Mesendoderm (in vitro differentiated cells): ENCODE measurements at places on chromosomes 1 and 21.
A peak's percentile ranks its signal among the peaks of the same experiment; 100 is the strongest.

DNA sequence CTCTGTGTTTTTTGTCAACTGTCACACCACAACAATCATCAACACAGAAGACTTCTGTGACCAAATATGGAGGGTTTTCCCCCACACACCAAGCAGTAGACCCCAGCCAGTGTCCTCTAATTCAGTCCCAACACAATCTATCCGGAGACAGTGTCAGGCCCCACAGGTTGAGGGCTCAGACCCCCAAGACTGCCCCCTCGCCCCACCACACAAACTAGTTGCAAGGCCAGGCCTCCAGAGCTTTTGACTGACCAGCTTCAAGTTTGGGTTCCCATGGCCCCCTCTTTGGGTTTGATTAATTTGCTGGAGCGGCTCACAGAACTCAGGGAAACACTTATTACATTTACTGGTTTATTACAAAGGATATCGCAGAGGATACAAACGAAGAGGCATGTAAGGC is 37.2 kb downstream of the NEK2 start:
- no peak overlapping the region for H3K27ac ChIP-seq
- H3K36me3 ChIP-seq = no peaks in the 10 kb centered on the region
- H3K27me3 ChIP-seq = no peaks in the 10 kb centered on the region
- H3K4me3 ChIP-seq = no peak overlapping the region

- no peaks in the 10 kb centered on the region for H3K27me3 ChIP-seq
- no peaks in the 10 kb centered on the region for H3K36me3 ChIP-seq
- no peak for DNase-seq
- H3K27ac ChIP-seq = no peak overlapping the region
These were observed 52.2 kb downstream of the SIPA1L2 start for GRCh38 chr1:232577772-232578171.

DNA sequence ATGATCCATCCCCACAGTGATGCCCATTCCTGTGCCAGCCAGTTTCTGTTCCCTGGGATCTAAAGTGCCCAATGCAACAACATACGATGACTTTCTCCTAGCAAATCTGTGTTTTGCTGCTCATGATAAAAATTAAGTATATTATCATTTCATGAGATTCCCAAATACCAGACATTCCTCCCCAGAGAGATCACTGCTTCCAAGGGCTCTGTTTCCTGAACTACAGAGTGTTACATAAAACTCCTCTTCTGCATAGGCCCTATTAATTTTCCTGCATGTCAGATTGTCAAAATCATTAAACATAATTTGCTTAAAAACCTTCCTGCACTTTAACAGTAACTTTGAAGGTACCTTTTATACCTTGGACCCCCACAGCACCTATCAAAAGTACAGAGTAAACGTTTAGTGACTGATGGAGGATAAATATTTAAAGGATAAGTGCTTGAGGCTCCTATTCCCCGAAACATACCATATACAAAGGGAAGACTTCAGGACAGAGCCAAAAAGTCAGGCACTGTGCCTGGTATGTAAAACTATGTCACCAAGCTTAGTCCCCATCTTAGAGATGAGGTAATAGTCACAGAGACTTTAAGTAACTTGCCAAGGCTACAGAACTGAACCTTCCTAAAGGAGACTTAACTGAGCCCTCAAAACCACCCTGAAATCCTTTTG is 50.2 kb downstream of the SLC25A24 start:
- no peak overlapping the region for H3K4me3 ChIP-seq
- H3K27me3 ChIP-seq = no peaks in the 10 kb centered on the region
- no peaks in the 10 kb centered on the region for H3K4me1 ChIP-seq
- no peak for DNase-seq

DNA sequence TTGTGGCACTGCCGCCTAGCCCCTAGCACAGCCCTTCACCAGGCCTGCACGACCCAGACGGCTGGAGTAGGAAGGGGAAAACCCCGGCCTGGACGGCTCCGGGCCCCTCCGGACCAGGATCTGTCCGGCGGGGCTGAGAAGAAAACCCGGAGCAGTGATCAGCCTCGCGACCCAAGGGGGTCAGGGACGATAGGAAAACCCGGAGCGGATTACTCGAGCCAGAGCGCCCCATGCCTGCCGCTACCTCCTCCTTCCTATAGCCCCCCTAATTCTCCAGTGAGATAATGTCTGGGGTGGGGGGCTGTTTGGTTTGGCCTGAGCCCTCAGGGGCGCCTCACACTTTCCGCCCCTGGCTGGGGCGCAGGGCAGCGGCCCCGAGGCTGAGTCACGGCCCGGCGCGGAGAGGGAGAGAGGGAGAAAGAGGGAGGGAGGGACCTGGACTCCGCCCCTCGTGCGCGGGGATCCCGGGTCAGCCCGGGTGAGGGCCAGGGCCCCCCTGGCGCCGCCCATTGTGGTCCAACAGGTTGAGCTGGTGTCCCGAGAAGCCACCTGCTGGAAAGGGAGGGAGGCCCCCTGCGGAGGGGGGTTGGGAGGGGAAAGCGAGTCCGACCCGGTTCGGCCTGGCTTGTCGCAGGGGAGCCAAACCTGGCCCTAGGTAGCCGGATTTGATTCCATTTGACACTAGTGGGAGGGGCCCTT is 1.7 kb upstream of the ZBTB7B start:
- peak overlapping the region; percentile 95 for H3K27ac ChIP-seq
- peak overlapping the region; percentile 68 for H3K4me3 ChIP-seq
- no peaks in the 10 kb centered on the region for H3K36me3 ChIP-seq

GRCh38 chr1:227917081-227917950 is 30.4 kb downstream of the WNT9A start:
- H3K36me3 ChIP-seq = no peaks in the 10 kb centered on the region
- H3K27ac ChIP-seq = no peak overlapping the region
- no peak overlapping the region for H3K4me3 ChIP-seq
- no peaks in the 10 kb centered on the region for H3K27me3 ChIP-seq
- H3K4me1 ChIP-seq = peaks cover 5% of the 10 kb centered on the region

DNA sequence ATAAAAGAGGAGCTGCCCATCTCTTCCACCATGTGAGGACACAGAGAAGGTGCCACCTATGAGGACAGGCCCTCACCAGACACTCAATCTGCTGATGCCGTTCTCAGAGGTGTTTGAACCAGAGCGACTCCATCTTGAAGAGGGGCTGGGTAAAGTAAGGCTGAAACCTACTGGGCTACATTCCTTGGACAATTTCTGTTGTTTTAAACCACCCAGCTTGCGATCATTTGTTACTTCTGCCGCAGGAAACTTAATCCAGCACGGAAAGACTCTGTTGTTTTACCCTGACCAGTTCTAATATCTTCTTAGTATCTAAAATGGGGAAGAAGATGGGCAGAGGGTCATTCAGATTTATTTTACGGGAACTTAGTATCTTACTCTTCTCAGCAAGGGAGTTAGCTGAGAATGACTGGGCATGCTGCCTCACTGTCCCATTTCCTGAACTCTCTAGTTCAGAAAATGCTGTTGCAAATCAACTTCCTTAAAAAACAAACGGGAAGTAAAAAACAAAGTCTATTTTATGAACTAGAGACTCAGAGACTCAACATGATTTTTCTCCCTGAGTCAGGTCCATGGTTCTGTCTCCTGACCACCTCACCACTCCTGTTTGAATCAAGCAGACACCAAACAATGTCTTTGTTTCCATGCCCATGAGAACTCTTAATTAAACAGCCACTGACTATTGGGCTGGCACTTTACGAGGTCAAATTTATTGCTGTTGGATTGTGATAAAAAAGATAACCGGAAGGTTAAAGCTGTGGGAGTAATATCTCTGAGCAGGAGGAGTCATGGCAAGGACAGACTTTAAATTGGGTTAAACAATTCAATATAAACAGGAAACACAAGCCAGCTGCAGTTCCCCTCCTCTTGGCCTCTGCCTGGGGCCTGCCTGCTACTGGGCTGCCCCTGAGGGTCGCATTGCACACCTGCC is 23.8 kb upstream of the IFNAR1 start:
- no peaks in the 10 kb centered on the region for H3K27me3 ChIP-seq
- no peak overlapping the region for H3K27ac ChIP-seq
- DNase-seq = no peak
- H3K4me3 ChIP-seq = no peak overlapping the region

DNA sequence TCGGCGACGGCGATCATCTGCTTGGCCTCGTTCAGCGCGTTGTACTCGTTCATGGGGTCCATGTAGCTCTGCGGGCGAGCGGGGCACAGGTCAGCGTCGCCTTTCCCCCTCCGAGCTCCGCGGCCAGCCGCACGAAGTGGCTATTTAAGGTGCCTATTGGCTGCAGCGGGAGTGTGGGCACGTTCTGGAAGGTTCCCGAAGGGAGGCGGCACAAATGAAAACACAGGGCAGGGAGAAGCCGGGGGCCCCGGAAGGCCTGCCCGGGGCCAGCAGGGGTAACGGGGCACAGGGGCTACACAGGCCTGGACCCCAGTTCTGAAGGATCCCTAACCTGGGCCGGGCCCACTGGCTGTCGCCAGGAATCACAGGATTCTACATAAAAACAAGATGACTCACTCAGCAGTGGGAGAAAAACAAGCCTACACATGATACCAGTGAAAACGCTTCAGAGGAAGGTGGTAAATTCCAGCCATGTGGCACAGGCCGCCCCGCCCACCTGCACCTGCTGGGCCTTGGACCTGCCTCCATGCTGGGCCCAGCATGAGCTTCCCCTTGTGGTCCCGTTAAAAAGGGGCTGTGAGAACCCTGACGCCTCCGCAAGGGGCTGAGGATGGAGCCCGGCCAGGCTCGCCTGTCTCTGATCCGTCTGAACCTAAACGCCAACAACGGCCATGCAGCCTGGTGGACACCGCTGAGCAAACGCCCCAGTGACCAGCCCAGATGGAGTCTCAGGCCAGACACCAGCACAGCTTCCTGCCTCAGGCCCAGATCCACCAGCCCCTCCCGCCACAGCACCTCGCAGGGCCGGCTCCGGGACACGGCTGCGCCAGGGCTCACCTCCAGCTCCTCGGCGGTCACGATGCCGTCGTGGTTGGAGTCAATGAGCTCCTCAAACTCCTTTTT is 3.9 kb upstream of the TNFRSF4 start:
- no peaks in the 10 kb centered on the region for H3K4me1 ChIP-seq
- no peak overlapping the region for H3K27ac ChIP-seq
- no peak overlapping the region for H3K4me3 ChIP-seq
- H3K36me3 ChIP-seq = peaks cover 2% of the 10 kb centered on the region

GRCh38 chr1:52676249-52676903 is 21.8 kb downstream of the COA7 start:
- no peak overlapping the region for H3K27ac ChIP-seq
- no peaks in the 10 kb centered on the region for H3K27me3 ChIP-seq
- H3K4me3 ChIP-seq = no peak overlapping the region
- H3K36me3 ChIP-seq = no peaks in the 10 kb centered on the region
- H3K4me1 ChIP-seq = peaks cover 5% of the 10 kb centered on the region

GRCh38 chr1:15974855-15975254 is 1.0 kb downstream of the ZBTB17 start:
- H3K4me1 ChIP-seq = peaks cover 3% of the 10 kb centered on the region
- no peak overlapping the region for H3K27ac ChIP-seq
- no peak for DNase-seq
- peak overlapping the region; percentile 91 for H3K4me3 ChIP-seq

- H3K27ac ChIP-seq = no peak overlapping the region
- no peaks in the 10 kb centered on the region for H3K27me3 ChIP-seq
- DNase-seq = peak; percentile 86
These were observed 3.1 kb upstream of the YRDC start for GRCh38 chr1:37811027-37811655.

GRCh38 chr1:212613440-212614335 is 5.1 kb downstream of the ATF3 start:
- no peaks in the 10 kb centered on the region for H3K36me3 ChIP-seq
- H3K4me1 ChIP-seq = peaks cover 12% of the 10 kb centered on the region
- no peak for DNase-seq
- no peak overlapping the region for H3K27ac ChIP-seq

DNA sequence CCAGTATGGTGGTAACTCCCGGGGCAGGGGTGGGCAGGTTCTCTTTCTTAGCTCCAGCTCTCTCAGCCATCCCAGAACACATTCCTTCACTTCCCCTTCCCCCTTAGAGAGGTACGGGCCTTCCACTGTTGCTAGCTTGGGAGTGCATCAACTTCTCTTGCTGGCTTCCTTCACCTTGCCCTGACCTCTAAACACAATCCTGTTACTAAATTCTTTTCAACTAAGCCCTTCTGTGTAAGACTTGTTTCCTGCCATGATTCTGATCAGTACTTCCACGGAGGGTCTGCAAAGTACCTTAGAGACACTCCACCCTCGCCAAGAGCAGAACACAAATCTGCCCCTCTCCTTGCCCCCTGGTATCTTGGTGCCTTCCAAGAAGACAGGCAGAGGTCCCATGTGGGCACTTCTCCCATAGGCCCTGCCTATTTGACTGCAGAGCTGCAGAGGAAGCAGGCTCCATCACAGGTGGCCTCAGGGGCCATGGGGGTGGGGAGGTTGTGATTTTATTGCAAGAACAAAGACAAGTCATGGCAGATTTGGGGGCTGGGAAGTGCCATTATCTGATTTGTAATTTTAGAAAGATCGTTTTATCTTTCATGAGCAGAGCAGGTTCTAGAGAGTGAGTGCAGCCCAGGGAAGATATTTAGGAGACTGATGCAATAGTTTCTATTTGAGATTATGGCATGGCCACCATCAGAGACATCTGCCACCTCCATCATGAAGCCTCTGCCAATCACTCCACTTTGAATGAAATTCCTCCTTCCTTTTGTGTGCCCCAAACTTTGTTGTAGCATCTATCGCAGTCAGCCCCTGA is 182.5 kb upstream of the JUN start:
- no peak overlapping the region for H3K4me3 ChIP-seq
- H3K27me3 ChIP-seq = no peaks in the 10 kb centered on the region
- H3K27ac ChIP-seq = no peak overlapping the region
- H3K36me3 ChIP-seq = no peaks in the 10 kb centered on the region

- DNase-seq = no peak
- H3K27me3 ChIP-seq = no peaks in the 10 kb centered on the region
- H3K27ac ChIP-seq = no peak overlapping the region
- H3K4me3 ChIP-seq = no peak overlapping the region
- H3K36me3 ChIP-seq = no peaks in the 10 kb centered on the region
These were observed 113.9 kb upstream of the RGS1 start for GRCh38 chr1:192461684-192462083.

DNA sequence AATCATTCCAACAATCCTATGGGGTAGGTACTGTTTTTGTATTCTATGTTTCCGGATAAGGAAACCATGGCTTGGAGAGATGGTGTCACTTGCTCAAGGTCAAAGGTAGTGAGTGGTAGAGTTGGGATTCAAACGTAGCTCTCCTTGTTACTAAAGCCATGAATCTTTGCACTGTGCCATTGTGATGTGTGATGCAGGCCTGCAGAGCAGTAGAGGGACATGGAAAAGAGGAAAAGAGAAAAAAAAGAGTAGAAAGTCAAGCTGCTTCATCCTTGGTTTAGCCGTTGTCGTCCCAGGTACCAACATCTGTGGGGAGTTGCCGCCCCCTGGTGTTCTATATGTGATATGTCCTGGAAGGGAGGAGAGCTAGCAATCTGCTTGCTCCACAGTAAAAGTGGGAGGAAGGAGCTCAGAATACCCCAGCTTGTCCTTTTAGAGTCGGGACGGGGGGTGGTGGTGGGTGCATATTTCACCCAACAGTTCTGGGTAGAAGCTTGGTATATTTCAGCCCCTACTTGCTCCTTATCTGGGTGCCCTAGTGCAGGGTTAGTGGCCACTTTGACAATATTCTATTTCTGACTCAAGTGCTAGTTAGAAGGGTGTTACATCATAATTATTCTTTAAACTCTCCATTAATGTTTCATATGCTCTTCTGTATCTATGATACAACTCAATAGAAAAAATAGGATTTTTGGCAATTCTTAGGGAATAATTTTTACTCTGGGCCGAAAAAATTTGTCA is 98.4 kb downstream of the EBNA1BP2 start:
- peaks cover 3% of the 10 kb centered on the region for H3K4me1 ChIP-seq
- H3K4me3 ChIP-seq = no peak overlapping the region
- no peaks in the 10 kb centered on the region for H3K27me3 ChIP-seq
